Mesenchymal stem cell (in vitro differentiated cells and primary cell): ENCODE measurements at places on chromosomes 5 and 9.
A peak's percentile ranks its signal among the peaks of the same experiment; 100 is the strongest.

GRCh38 chr9:20701060-20701459 lies 17.0 kb downstream of the FOCAD start:
- peaks cover 7% of the 10 kb centered on the region for H3K4me1 ChIP-seq
- no peaks in the 10 kb centered on the region for H3K36me3 ChIP-seq
- H3K27me3 ChIP-seq, result no peaks in the 10 kb centered on the region

GRCh38 chr5:135335031-135335828 lies 63.8 kb downstream of the MACROH2A1 start:
- peaks cover 90% of the 10 kb centered on the region for H3K36me3 ChIP-seq
- no peak for DNase-seq
- H3K27me3 ChIP-seq, result no peaks in the 10 kb centered on the region
- no peak overlapping the region for H3K4me3 ChIP-seq

- DNase-seq, result no peak
- H3K4me3 ChIP-seq, result no peak overlapping the region
- no peaks in the 10 kb centered on the region for H3K4me1 ChIP-seq
- no peaks in the 10 kb centered on the region for H3K27me3 ChIP-seq
- H3K36me3 ChIP-seq, result peaks cover 6% of the 10 kb centered on the region
Observed at GRCh38 chr5:81469676-81470075, 75.7 kb upstream of the ACOT12 start.

DNA sequence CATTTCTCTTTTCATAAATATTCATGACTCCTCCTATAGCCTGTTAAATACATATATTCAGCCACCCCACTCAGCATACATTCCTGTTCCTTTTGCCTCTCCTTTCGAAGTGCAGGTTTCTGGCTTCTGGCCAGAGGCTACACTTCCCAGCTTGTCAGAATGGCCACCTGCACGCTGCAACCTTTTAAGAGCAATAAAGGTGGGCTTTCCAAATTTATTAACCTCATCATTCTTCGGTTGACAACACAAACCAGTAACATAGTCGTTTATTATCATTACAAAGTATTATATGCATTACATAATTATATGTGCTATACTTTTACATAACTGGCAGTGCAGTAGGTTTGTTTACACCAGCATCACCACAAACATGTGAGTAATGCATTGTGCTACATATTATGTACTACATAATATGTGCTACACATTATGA lies 16.5 kb upstream of the TMEM171 start:
- no peak overlapping the region for H3K4me3 ChIP-seq
- H3K4me1 ChIP-seq, result peaks cover 3% of the 10 kb centered on the region
- no peak for DNase-seq
- H3K27me3 ChIP-seq, result no peaks in the 10 kb centered on the region
- no peaks in the 10 kb centered on the region for H3K36me3 ChIP-seq

GRCh38 chr9:112869917-112870316 lies 20.8 kb downstream of the SLC46A2 start:
- no peaks in the 10 kb centered on the region for H3K27me3 ChIP-seq
- no peak overlapping the region for H3K27ac ChIP-seq
- no peak overlapping the region for H3K4me3 ChIP-seq
- DNase-seq, result no peak
- H3K36me3 ChIP-seq, result peaks cover 17% of the 10 kb centered on the region

GRCh38 chr5:102511666-102512065 lies 12.9 kb upstream of the SLCO6A1 start:
- H3K36me3 ChIP-seq, result no peaks in the 10 kb centered on the region
- DNase-seq, result peak; percentile 26
- no peak overlapping the region for H3K27ac ChIP-seq
- H3K4me1 ChIP-seq, result peaks cover 1% of the 10 kb centered on the region
- no peaks in the 10 kb centered on the region for H3K27me3 ChIP-seq
- no peak overlapping the region for H3K4me3 ChIP-seq
